ENCODE measurements at places on chromosomes 5 and 9.

GRCh38 chr9:28059192-28059591 is 485.9 kb upstream of the C9orf72 start:
- DNase-seq = no peak

DNA sequence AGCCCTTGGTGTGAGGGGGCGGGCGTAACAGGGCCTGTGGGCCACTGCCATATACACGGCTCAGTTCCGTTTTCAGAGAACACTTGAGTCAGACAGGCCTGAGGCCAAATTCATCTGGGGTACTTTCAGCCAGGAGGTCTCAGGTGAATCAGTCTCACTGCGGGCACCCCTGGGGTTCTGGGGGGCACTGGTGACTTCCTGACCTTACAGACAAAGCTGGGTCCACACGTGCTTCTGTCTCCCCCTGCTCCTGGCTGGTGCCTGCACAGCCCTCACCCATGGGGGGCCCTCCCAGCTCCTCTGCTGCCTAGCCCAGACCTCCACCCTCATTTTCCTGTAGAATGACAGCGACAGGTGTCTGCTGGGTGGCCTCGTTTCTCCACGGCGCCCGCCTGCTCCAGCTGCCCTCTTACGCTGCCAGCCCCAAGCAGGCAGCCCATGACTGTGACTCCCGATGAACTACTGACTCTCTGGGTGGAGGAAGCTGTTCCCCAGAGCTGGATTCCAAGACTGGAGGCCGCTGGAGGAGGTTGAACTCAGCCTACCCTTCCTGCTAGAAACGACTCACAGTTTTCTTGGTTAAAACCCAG is 374.1 kb upstream of the IRX4 start:
- no peak for DNase-seq

- no peak for DNase-seq
These were observed 251.3 kb upstream of the DAP start for GRCh38 chr5:11012295-11012694.

DNA sequence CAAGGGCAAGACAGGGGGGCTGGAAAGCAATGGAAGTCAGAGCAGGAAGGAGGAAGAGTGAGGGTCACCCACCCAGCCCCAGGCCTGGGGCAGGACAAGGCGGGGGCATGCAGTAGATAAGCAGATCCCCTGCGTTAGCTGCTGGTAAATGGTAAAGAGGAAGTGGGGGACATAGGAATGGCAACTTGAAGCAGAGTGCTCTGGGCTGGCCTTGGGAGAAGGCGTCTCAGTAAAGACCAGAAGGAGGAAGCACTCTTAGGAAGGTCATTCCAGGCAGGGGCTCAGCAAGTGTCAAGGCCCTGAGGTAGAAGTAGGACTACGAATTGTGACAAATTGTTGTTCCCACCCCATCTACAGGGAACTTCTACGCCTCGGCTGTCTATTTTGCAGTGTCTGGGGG is 15.1 kb downstream of the TCOF1 start:
- no peak for DNase-seq

GRCh38 chr5:1905108-1905507 is 22.4 kb upstream of the IRX4 start:
- DNase-seq = no peak

DNA sequence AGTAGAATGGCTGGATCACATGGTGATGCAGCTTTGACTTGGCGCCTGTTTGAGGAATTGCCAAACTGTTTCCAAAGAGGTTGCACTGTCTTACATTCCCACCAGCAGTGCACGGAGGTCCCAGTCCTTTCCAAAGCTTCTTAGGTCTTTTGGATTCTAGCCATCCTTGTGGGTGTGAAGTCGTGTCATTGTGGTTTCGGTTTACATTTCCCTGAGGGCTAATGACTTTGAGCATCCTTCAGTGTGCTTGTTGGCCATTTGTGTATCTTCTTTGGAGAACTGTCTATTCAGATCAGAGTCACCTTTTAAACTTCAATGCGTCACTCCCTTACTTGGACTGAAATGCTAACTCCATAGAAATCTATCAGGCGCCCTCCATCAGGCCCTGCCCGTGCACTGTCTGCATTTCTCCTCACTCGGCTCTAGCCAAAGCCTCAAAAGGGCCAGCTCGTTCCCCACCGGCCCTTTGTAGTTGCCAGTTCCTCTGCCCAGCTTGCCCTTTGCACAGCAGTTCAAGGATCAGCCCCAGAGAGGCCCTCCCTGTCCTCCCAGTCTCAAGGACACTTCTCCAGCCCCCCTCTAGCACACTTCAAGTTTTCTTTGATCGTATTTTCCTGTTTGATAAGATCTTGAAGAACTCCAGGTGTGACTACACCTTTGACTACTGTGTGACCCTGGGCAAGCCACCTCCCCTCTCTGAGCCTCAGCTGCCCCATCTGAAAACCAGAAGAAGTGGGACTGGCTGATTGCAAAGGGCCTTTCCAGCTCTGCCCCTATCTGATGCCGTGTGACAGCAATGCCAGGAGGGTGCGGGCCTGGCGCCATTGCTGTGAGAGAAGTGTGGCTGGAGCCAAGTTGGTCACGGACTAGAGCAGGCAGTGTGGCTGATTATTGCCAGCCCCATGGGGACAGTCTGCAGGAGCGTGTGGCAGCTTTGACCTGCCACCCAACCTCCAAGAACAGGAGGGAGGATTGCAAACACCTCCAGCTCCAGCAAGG is 5.6 kb downstream of the HRH2 start:
- no peak for DNase-seq

DNA sequence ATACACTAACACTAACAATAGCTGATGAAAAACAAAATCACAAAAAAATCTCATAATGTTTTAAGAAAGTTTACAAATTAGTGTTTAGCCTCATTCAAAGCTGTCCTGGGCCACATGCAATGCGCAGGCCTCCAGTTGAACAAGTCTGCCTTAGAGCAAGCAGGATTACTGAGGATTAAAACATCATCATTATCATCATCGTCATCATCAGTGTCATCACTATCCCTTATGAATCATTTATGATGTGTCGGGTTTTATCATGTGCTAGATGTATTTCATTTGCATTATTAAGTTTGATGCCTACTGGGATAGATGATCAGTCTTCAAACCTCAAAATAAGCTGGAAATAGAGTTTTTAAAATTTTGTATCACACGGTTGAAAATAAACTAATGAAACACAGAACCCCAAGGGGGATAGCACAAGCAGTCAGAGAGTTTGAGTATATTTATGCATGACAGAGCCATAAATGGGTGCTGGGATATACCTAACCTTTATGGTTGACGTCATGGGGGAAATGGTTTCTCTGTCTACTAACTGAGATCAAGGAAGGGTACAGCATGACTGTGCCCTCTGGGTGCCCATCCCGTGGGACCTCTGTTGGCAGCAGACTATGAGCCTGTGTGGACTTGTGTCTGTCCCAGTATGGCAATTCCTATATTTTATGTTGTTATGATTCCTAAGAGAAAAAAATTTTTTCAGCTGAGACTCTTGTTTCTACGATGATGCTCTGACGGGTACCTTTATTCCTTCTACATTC is 150.3 kb upstream of the ADRA1B start:
- no peak for DNase-seq

DNA sequence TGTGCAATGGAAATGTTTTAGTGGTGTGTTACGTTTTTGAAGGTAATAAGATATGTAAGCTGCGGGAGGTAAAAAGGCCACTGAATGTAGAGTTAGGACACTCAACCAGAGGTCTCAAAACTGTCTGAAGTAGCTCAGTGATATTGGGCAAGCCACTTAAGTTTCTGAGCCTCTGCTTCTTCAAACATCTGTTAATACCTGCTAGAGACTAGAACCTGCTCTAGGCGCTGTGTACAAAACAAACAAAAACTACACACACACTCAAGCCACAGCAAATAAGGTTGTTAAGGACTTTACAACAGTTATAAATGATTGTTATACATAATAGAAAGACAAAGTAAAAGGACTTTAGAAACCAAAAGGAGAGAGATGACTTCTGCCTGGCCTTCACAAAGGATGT is 24.6 kb upstream of the FAM240B start:
- no peak for DNase-seq

DNA sequence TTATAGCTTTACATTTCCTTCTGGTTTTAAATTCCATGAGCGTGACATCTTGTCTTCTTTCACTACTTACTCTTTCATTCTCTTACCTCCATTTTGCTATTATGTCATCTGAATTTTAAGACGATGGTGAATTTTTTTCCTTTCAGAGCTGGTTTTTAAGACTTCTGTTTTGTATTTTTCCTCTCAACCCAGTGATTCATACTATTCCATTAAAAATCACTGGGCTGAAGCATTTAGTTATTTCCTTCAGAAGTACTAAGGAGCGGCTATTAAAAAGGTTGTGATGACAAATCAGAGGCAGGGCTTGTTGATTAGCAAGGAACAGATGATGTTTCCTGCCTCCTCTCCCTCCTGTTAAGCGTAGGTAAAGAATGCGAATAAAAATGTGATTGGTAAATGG is 16.5 kb downstream of the AGXT2 start:
- DNase-seq = no peak

DNA sequence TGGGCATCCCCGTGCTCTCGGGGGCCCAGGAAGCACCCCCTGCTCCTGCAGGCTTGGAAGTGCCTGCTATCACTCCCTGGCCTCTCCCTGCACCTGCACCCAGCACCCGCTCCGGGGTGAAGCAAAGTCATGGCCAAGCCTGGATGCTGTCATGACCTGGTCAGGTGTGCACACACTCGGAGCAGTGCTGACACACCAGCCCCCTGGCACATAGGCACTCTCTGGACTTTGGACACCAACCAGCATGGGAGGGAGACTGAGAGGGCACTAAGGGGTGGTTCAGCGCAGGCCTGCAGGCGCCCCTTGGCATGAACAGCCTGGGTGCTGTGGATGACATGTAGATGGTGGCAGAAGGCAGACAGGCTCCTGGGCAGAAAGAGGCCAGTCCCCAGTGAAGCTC is 158.6 kb downstream of the GHR start:
- DNase-seq = no peak

GRCh38 chr5:34536699-34537098 is 119.4 kb upstream of the RAI14 start:
- DNase-seq = no peak

DNA sequence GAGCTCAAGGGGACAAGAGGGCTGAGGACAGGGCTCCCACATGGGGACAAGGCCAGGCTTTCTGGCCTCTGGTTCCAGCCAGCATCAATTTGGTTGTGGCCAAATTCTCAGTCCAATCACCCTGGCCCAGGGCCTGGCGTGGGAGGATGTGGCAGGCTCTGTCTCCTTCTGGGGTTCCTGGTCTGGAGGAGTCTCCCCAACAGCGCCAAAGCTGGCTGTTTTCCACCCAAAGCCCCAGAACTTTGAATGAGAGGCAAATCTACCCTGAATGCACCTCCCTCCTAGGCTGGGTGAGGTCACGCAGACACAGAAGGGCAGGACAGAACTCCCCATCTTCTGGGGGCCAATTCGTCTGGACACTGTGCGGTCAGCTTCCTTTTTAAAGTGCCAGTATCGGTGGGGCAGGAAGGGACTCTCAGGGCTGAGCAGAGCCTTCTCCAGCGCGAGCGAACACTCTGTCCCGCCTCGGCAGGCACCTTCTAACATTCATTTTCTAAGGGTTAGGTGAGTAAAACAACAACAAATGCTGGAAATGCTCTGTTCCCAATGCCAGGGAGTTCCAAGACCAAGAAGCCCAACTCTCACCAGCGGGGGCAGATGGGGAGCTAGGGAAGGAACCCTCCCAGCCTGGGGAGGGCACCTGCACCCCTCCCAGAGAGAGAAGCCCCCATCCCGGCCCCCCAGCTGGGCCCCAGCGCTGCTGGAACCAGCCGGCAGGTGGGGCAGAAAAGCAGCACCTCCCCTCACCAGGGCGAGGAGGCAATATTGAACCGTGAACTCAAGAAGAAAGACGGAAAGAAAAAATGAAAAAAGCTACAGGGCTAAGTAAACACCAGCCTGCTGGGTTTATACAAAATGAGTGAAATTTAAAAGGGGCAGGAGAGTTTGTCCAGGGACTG is 3.7 kb upstream of the DPM2 start:
- peak; percentile 40 for DNase-seq

DNA sequence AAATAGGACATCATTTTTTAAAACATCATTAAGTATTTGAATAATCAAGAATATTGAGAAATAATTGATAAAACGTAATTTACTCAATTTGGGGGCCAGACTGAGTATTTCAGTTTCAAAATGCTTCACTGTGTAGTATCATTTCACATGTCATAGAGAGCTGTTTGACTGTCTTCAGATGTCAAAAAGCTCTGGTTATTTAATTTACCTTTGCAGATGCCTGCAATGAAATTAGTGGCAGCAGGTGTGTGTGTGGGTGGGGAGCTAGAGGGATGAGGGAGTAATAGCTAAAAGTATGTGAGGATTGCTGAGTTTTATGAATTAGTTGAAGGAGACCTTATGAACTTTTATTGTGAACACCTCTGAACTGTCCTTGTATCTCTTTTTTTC is 567.2 kb upstream of the MEF2C start:
- no peak for DNase-seq

GRCh38 chr5:93303291-93303691 is 277.7 kb downstream of the NR2F1-AS1 start:
- DNase-seq = no peak

DNA sequence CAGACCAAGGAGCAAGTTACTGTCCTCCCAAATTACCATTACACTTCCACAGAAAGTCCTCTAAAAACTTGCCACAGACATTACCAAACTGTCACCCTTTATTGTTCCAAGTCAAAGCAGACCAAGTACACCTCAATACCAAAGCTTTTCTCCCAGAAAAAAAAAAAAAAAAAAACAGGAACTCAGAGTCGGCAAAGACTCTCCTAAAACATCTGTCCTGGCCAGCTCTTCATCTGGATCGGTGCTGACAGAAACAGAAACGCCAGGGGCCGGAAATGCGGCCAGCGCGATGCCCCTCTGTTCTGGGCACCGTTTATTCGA is 718 bp downstream of the DEPDC1B start:
- DNase-seq = no peak

DNA sequence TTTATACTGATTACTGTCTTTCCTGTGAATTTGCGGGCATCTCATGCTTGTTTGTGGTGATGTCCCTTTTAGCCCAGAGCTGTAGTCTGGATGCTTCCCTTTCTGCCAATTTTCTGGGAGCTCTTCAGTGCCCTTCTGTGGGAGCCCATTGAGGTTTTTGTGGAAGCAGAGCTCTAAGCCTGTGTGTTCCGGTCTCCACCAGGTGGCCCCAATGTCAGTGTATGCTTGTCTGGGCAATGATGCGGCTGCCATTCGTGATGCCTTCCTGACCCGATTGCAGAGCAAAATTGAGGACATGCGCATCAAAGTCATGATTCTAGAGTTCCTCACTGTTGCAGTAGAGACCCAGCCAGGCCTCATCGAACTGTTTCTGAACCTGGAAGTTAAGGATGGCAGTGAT is 35.1 kb downstream of the SH3GLB2 start:
- no peak for DNase-seq

GRCh38 chr5:77743181-77743580 is 33.0 kb downstream of the TBCA start:
- no peak for DNase-seq

DNA sequence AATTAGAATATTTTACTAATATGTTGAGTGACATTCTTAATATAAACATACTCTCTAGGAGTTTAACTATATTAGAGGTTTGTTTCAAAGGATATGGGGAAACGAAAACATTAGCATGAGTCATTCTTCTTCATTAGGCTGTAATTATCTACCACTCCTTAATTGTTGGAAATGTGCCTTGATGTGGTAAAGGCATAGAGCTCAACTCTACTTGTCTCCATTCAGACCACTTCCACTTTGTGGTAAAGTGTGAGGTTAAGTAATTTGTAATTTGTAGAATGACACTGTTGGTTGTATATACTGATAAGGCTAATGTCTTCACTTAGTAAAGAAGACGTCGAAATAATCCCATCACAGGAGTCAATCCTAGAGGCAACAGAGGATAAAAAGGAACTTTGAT is 58.1 kb downstream of the HAPLN1 start:
- no peak for DNase-seq
